ENCODE measurements at places on chromosomes 11 and 22. TPM values are rescaled to one million over a fixed set of nuclear protein-coding genes. Genes with fewer than 3 reads are reported as not detected.
A peak's percentile ranks its signal among the peaks of the same experiment; 100 is the strongest.

DNA sequence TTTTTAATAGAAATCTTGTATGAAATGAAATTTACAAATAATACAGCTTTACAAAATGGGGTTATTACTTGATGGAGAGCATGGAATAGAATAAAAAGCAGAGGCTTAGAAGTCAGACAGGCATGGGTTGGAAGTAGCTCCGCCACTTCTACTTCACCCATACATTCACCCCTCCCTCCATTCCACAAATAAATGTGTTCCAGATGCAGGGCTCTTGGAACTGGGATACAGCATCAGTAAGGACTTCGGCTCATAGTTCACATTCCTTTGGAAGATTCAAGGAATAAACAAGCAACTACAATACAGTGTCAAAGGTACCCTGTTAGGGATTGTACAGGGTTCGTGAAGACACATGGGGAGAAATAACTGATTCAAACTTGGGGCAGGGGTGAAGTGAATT lies 156.8 kb downstream of the WNT11 start:
- peaks cover 4% of the 10 kb centered on the region for H3K4me1 ChIP-seq
- H3K4me3 ChIP-seq = no peak overlapping the region
- no peak overlapping the region for H3K27ac ChIP-seq
- H3K36me3 ChIP-seq = no peaks in the 10 kb centered on the region
- H3K27me3 ChIP-seq = no peaks in the 10 kb centered on the region

Gene PRR5L
- total RNA-seq = 2.5 TPM

GRCh38 chr11:86737737-86738136 lies 62.6 kb upstream of the PRSS23 start:
- no peak overlapping the region for H3K4me3 ChIP-seq
- H3K4me1 ChIP-seq = peaks cover 20% of the 10 kb centered on the region
- no peak for DNase-seq
- no peaks in the 10 kb centered on the region for H3K36me3 ChIP-seq
- H3K27me3 ChIP-seq = no peaks in the 10 kb centered on the region

GRCh38 chr11:68750195-68751003 lies 921 bp downstream of the TESMIN start:
- peak; percentile 25 for DNase-seq
- H3K36me3 ChIP-seq = peaks cover 9% of the 10 kb centered on the region
- H3K27ac ChIP-seq = no peak overlapping the region
- H3K27me3 ChIP-seq = peaks cover 4% of the 10 kb centered on the region

DNA sequence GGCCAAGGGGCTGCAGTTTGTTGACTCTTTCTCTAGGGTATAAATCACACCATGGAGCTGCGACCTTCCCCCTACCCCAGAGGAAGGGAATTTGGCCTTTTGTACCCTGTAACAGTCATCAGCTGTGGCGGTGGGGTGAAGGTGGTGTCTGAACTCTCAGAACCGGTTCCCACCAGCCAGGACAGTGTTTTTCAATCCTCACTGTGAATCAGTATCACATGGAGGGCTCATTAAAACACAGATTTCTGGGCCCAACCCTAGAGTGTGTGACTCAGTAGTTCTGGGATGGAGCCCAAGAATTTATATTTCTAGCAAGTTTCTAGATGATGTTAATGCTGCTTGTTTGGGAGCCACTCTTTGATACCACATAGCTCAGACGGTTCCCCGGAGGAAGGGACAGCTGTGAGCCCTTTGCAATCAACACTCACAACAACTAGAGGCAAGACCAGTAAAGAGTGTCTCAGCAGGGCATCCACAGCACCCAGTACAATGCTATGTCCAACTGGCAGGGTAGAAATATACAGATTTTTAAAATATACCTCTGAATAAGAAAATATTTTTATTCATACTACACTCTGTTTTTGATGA lies 43.9 kb upstream of the FAT3 start:
- no peaks in the 10 kb centered on the region for H3K36me3 ChIP-seq
- no peak overlapping the region for H3K4me3 ChIP-seq
- no peak overlapping the region for H3K27ac ChIP-seq
- DNase-seq = no peak
- H3K27me3 ChIP-seq = no peaks in the 10 kb centered on the region

Gene ZDHHC5
- 43.4 TPM for total RNA-seq

DNA sequence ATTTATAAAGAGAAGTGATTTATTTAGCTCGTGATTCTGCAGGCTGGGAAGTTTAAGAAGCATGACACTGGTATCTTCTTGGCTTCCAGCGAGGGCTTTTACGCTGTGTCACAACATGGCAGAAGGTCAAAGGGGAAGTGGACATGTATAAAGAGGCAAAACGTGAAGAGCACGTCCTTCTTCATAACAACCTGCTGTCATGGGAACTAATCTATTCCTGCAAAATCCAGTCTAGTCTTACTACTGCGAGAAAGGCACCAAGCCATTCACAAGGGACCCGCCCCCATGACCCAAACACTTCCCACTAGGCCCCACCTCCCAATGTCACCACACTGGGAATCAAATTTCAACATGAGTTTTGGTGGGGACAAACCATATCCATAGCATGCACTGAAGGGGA lies 58.3 kb downstream of the AMOTL1 start:
- no peaks in the 10 kb centered on the region for H3K27me3 ChIP-seq
- peaks cover 22% of the 10 kb centered on the region for H3K4me1 ChIP-seq
- peak overlapping the region; percentile 42 for H3K27ac ChIP-seq

Gene C11orf16
- not detected for total RNA-seq

Gene PATE3
- not detected for total RNA-seq

GRCh38 chr22:39445678-39446077 lies 11.1 kb upstream of the MGAT3 start:
- no peak overlapping the region for H3K4me3 ChIP-seq
- H3K27ac ChIP-seq = no peak overlapping the region
- H3K4me1 ChIP-seq = no peaks in the 10 kb centered on the region
- no peaks in the 10 kb centered on the region for H3K36me3 ChIP-seq

Gene MYO18B
- total RNA-seq = 304 TPM

DNA sequence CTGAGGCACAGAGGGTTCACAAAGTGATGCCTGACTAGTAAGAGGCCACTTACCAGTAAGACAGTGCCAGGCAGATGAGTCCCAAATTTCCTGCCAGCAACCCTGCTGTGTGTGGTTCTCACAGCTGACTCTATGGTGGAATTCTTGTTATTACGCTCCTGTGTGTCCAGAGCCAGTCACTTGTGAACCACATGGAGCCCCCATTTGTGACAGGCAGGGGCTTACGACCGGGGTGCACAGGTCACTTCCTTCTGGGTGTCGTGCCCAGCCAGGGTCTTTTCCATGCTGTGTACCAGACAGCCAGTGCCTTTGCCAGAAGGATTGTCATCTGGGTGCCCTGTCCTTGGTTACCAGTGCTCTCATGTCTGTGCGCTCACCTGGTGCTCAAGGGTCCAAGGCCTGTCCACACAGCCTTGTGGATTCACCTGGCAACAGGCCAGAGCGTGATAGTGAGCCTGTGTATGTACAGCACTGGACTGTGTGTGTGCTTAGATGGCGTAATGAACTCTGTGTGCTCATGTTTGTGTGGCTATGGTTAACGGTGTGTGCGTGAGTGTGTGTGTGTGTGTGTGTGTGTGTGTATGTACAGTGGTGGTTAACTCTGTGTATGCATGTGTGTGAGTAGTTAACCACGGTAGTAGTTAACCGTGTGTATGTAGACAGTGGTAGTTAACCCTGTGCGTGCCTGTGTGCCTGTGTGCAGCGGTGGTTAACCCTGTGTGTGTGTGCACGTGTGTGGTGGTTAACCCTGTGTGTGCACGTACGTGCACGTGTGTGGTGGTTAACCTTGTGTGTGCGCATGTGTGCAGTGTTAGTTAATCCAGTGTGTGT lies 18.6 kb downstream of the GRAMD4 start:
- DNase-seq = no peak
- no peaks in the 10 kb centered on the region for H3K27me3 ChIP-seq
- no peak overlapping the region for H3K4me3 ChIP-seq
- peak overlapping the region; percentile 41 for H3K27ac ChIP-seq
- peaks cover 6% of the 10 kb centered on the region for H3K36me3 ChIP-seq

DNA sequence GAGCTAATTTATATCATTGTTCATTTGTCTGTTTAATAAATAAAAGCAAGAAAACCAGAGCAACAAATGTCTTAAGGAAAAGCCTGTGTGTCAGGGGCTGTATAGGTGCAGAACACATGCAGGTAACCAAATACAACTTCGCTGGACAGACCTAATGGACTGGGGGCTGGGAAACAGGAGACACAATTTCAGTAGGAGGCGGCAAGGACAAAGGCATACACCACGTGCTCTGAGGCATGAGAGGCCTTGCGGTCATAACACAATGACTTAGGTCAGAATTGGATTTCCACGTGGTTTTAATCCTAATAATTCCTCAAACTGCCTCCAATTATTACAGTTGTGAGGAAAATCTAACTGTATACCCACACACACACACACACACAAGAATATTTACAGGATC lies 8.7 kb upstream of the GLB1L3 start:
- no peaks in the 10 kb centered on the region for H3K27me3 ChIP-seq
- peaks cover 31% of the 10 kb centered on the region for H3K36me3 ChIP-seq
- H3K27ac ChIP-seq = no peak overlapping the region
- H3K4me3 ChIP-seq = no peak overlapping the region
- no peak for DNase-seq

Gene ESAM
- 20.1 TPM for total RNA-seq

DNA sequence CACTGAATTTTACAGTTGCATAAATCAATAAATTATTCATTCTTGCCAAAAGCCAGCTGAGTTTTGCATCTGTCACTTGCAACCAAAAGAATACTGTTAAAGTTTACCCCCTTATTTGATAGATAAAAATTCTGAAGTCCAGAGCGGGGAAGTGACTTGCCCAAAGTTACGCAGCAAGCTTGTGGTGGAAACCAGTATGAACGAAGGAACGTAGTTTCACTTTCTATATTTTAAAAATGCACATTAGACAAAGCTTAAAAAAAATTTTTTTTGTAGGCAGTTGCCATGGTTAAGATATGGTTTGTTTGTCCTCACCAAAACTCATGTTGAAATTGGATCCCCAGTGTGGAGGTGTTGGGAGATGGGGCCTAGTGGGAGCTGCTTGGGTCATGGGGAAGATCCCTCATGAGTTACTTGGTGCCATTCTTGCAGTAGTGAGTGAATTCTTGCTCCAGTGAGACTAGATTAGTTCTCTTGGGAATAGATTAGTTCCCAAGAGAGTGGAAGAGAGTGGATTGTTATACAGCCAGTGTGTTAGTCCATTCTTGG lies 46.3 kb upstream of the SEZ6L start:
- H3K4me1 ChIP-seq = no peaks in the 10 kb centered on the region
- no peak overlapping the region for H3K4me3 ChIP-seq
- no peak overlapping the region for H3K27ac ChIP-seq

- no peak for DNase-seq
- H3K27ac ChIP-seq = peak overlapping the region; percentile 32
- H3K4me1 ChIP-seq = no peaks in the 10 kb centered on the region
- H3K36me3 ChIP-seq = no peaks in the 10 kb centered on the region
- H3K27me3 ChIP-seq = peaks cover 18% of the 10 kb centered on the region
Measured at GRCh38 chr11:69939551-69940245, 120.5 kb upstream of the FGF3 start.

DNA sequence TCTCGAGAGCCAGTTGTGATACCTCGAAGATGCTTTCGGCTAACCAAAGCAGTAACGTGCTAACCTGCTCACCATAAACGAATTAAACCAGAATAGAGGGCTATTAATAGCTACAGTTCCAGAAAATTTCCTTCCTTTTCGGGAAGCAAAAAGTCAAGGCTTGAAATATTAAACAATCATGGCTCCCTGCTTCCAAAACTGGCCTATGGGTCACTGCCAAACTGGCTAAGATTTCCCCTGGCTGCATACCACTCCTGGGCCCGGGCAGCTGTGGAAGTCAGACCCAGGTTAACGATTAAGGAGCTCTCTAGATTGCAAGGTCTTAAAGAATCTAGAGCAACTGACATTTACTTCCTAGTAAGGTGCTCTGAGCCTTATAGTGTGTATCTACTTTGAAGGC lies 1.7 kb downstream of the AMOTL1 start:
- H3K4me3 ChIP-seq = peak overlapping the region; percentile 99
- peaks cover 61% of the 10 kb centered on the region for H3K4me1 ChIP-seq
- no peaks in the 10 kb centered on the region for H3K36me3 ChIP-seq

- H3K27ac ChIP-seq = peak within 1 kb of the TSS; percentile 65
- no peaks in the 10 kb centered on the region for H3K27me3 ChIP-seq
- H3K4me1 ChIP-seq = peaks cover 12% of the 10 kb centered on the region
- peaks cover 41% of the 10 kb centered on the region for H3K36me3 ChIP-seq
- DNase-seq = peak; percentile 89
Measured at GRCh38 chr11:66568124-66568916, at the start of gene CTSF. Gene CTSF, minus strand, starts transcription at chr11:66568606. Its CDS starts 120 bp downstream, at chr11:66568486.

DNA sequence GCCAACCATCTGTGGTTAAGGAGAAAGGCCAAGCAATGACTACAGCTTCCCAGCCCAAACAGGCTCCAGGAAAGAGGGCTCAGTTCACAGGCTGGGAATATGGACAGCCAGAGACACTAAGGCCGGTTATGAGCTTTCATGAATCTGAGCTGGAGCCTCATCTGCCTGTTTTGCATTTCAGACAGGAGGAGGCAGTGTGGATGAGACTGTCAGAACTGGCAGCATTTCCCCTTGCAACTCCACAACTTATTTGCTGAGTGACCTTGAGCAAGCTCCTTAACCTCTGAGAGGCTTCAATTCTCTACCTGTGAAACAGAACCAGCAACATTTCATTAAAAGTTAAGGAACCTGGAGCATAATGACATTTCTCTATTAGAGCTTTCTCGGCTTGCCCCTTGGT lies 264.0 kb downstream of the ETS1 start:
- H3K4me3 ChIP-seq = no peak overlapping the region
- no peak overlapping the region for H3K27ac ChIP-seq
- no peaks in the 10 kb centered on the region for H3K36me3 ChIP-seq
- H3K4me1 ChIP-seq = no peaks in the 10 kb centered on the region
- no peaks in the 10 kb centered on the region for H3K27me3 ChIP-seq

Gene RCE1
- 3.1 TPM for total RNA-seq

- no peaks in the 10 kb centered on the region for H3K36me3 ChIP-seq
- no peak for DNase-seq
- peaks cover 9% of the 10 kb centered on the region for H3K27me3 ChIP-seq
- H3K4me1 ChIP-seq = no peaks in the 10 kb centered on the region
- H3K27ac ChIP-seq = no peak overlapping the region
- no peak overlapping the region for H3K4me3 ChIP-seq
Measured at GRCh38 chr22:16973591-16974297, 34.3 kb downstream of the GAB4 start.

DNA sequence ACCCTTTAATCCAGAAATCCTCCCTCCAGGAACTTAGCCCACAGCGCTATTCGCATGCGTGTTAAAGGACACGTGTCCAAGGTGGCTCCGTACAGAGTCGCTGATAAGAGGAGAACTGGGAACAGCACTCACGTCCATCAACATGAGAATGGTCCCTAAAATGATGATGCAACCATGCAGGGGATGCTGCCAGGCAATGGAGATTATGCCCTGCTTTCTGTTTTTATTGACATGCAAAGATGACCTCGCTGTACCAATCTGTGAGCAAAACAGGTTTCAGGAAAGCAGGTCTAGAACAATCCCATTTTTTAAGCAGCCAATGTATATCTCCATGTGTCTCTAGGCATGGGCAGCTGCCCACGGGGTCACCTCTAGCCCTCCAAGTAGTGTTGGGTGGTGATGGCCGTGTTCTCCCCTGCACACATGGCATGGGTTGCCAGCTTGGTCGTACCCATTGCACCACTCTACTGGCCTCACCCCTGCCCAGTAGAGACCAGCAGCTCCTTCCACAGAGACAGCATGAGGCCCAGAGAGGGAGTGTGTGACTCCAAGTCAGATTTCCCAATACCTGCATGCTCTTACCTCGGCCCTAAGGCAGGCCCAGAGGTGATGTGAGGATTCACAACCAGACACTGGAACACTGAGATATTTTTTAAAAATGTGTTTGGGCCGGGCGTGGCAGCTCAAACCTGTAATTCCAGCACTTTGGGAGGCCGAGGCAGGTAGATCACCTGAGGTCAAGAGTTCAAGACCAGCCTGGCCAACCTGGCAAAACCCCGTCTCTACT lies 68.3 kb upstream of the LINC01488 start:
- no peak for DNase-seq
- H3K4me3 ChIP-seq = no peak overlapping the region
- no peaks in the 10 kb centered on the region for H3K27me3 ChIP-seq
- no peaks in the 10 kb centered on the region for H3K36me3 ChIP-seq

Gene FUT4
- 1.6 TPM for total RNA-seq

Gene SLC17A6
- total RNA-seq = not detected

Measured in psoas muscle (tissue), 8 donors.